GM12864 (cell line): ENCODE measurements at places on chromosomes 2 and 18.

- DNase-seq = no peak
These were observed 54.2 kb upstream of the ITGB6 start for GRCh38 chr2:160254189-160254762.

DNA sequence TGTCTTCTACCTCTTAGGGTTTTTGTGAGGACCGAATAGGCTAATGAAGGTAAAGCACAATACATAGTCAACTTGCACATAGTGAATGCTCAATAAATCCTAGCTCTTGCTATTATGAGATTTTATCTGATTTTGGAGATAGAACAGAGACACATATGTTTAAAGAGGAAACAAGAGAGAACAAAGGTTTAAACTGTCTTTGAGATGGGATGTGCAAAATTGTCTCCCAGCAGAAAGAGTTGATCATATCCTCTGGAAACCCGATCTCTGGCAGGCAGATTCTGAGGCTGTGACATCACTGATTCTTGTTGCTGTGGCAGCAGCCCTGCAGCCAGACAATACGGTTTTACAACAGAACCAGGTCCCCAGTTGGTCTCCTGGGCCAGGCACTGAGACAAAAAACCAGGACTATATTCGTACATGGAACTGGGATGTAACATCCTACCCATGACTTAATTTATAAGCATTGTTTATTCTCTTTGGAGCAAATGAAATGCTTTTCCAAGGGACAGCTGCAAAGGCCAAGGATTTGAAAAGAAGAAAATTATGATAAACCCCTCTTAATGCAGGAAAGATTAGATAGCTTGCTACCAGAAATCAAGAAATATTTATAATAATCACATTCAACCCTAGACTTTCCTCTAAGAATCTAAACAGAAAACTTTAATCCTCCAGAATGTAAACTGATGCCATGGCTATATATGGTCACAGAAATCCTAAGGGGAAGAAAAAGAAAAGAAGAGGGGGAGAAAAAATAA lies 80.2 kb downstream of the SLC8A1 start:
- no peak for DNase-seq

- DNase-seq = no peak
These were observed 24.0 kb upstream of the ALPI start for GRCh38 chr2:232431705-232432590.

DNA sequence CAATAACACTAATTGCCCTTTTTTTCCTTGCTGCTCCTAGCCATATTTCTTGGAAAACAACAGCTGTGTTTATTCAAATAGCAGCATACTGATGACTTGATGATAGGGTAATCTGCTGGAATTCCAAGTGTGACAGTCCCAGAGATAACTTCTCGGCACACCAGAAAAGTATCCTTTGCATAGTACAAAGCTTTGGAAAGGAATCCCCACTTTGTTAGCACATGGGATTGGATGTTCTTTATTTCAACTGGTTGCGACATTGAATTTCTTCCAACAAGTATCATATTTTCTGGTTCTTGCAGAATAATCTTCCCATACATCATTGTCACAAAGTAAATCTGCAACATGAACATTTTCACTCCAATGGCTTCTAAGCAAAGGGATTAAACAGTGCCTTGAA lies 445.8 kb upstream of the ACVR2A start:
- DNase-seq = no peak

DNA sequence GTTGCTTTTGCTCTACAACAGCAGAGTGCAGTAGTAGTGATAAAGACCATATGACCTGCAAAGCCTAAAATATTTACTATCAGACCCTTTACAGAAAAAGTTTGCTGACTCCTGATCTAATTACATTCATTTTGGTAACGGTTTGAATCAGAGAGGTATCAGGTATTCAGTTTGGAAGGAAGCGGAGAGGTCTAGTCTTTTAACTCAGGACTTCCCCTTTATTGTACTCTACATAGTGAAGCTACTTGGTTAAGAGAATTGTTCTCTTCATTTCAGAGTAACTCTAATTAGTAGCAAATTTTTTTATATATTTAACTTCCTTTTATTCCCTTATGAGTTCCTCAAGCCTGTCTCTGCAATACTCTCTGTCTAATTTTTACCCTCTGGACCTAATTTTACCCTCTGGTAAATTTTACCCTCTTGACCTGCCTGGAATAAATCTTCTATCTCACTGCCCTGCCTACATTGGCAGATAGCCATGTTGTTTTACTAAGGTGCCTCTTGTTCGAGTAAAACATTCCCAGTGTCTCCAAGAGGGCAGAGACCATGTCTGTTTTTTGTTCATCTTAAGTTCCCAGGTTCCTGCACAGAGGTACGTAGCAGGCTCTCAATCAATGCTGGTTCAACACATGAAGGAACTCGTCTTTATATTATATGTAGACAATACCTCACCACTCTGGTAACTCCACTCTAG lies 170.6 kb downstream of the DNAH6 start:
- no peak for DNase-seq

DNA sequence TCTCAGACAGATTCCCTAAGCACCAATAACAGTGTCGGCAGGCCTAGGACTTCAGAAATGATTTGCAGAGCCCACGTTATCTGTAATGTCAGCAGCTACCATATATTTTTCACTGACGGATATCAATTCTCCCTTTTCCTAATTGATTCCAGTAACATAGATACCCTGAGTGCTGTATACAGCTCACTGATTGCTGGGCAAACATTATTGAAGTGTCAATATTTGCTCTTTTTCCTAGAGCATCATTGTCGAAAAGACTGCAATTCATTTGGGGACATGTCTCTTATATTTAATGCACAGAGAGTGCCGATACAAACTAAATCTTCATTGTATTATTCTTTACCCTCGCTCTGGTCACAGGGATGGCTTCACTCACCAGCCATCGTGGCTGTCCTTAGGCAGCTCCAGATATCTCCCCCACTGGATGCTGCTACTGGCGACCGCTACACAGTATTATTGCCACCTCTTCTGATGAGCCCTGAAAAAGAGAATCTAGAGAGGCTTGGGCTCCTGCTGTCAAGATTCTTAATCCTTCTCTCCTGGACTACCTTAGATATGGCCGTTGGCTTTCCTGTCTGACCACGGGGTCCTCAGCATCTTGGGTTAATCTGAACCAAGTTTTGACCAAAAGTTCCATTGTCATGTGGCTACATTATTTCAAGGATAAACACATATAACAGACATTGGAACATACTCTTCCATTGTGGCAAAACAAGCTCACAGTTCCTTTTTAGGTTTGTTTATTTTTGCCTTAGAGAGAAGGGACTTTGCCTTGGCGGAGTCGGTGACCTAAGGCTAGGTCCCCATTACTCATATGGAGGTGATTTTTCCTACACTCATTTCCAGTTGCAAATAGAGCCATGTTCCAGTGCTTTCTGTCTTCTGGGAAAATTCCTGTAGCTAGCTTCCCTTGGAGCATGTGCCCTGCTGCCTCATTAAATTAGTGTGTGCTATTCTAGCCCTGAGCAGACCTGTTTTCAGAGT lies 105.4 kb downstream of the CPO start:
- DNase-seq = no peak

DNA sequence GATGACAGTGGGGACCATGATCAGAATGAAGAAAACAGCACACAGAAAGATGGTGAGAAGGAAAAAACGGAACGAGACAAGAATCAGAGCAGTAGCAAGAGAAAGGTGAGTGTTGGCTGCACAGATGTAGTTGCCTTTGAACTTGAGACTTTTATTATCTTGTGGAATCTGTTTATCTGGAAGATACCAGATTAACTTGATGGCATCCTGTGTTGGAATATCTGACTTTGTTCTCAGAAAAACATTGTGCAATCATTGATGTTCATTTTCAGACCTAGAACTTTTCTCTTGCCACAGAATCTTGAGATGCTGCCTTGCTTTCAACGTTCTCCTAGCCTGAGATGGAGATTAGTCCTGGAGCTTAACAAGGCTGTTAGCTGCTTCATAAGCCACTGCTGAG lies 5.9 kb downstream of the EIF4E2 start:
- DNase-seq = no peak
